ENCODE measurements at places on chromosomes 1 and 21.

DNA sequence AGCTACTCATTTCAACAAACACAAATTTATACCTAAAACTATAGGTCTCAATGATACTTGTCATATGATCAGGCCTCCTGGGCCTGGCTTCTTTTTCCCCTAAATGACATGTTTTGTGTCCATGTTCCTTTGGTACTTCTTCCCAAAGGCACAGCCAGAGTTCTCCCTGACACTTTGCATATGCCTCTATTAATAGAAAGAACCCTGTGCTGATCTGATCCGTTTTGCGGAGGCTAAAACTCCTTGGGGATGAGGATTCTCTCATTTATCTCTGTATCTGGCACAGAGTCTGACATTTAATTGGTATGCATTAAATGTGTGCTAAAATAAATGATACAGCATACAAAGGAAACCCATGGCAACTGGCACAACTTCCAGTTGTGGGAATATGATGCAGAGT, 11.5 kb downstream of the ATPAF1 start:
- DNase-seq: no peak

DNA sequence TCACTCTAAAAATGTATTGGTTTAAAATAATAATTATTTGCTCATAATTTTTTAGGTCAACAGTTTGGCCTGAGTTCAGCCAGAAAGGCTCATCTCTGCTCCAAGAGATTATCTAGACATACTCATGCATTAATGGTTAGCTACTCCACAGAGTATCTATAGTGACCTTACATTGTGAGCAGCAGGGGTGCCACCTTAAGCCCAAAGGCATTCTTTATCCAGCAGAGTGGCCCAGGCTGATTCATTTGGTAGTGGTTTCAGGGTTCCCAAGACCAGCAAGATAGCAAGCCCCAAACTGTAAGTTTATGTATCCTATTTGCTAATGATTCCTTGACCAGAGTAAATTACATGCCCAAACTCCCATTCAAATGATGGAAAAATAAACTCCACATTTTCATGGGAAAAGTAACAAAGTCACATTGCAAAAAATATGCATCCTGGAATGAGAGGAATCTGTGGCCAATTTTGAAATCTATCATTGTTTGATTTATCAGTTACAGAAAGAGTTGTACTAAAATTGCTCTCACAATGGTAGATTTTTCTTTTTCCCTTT, 182.6 kb upstream of the KCNK2 start:
- no peak for DNase-seq

DNA sequence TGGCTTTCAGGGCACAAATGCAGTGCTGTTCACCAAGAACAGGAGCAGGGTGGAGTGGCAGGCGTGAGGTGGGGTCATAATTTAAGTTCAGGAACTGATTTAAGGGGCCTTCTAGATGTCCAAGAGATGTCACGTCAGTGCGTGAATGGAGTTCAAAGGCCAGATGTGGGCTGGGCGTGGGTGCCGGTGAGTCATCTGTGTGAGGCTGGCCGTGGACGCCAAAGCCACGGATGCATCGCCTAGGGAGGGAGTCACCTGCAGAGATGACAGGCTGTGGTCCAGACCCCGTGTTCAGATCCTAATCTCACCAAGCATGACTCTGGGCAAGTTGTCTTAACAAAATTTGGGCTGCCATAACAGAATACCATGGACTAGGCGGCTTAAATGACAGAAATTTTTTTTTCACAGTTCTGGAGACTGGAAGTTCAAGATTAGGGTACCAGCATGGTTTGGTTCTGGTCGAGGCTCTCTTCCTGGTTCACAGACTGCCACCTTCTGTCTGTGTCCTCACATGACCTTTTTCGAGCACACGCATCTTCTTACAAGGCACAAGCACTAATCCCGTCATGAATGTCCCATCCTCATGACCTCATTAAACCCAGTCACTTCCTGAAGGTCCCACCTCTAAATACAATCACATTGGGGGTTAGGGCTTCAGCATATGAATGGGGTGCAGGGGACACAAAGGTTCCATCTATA, 109.6 kb downstream of the PRDM2 start:
- no peak for DNase-seq

DNA sequence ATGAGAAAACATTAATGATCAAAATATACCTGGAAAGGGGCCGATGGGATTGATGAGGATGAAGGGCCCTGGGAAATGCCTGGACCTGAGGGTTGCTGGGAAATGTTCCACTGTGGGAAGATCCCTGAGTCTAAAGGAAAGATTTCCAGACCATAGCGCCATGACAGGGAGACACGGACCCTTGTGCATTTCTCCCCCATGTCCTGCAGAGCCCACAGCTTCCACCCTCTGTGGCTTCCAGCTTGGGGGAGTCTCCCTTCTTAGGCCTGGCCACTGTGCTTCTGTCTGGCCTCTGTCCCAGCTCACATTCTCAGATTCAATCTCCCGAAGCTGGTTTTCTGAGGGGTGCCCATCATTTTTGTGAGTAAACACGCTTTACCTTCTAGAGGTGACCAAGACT, 1.0 kb upstream of the PRAMEF12 start:
- no peak for DNase-seq

GRCh38 chr1:197486946-197487345, 218.9 kb downstream of the CRB1 start:
- no peak for DNase-seq

GRCh38 chr1:234924450-234925355, 203.9 kb downstream of the TOMM20 start:
- no peak for DNase-seq

DNA sequence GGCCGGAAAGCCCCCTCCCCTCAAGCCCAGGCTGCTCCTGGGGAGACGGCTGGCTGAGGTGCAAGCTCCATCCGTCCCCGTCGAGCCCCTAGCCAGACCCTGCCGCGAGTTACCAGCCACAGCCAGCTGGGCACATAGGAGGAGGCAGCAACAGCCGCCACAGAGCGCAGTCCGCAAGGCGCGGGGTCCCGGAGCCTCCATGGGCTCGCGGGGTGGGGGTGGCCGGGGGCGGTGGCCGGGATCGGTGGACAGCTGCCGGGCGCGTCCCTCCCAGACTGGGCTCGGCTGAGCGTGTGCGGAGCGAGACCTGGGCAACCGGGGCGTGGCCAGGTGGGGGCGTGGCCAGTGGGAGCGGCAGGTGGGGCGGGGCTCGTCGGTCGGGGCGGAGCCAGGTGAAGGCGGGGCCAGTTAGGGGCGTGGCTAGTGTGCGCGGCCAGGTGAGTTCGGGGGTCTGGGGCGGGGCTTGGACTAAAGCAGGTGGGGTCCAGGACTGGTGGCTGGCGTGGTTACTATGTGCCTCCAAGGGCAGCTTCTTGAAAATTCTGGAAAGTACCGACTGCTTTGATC, at the start of gene CD164L2:
CD164L2 (minus strand) TSS at position 295 of the 567 bp plus-strand sequence; CDS start at position 201, 94 bp downstream.
- DNase-seq: no peak

DNA sequence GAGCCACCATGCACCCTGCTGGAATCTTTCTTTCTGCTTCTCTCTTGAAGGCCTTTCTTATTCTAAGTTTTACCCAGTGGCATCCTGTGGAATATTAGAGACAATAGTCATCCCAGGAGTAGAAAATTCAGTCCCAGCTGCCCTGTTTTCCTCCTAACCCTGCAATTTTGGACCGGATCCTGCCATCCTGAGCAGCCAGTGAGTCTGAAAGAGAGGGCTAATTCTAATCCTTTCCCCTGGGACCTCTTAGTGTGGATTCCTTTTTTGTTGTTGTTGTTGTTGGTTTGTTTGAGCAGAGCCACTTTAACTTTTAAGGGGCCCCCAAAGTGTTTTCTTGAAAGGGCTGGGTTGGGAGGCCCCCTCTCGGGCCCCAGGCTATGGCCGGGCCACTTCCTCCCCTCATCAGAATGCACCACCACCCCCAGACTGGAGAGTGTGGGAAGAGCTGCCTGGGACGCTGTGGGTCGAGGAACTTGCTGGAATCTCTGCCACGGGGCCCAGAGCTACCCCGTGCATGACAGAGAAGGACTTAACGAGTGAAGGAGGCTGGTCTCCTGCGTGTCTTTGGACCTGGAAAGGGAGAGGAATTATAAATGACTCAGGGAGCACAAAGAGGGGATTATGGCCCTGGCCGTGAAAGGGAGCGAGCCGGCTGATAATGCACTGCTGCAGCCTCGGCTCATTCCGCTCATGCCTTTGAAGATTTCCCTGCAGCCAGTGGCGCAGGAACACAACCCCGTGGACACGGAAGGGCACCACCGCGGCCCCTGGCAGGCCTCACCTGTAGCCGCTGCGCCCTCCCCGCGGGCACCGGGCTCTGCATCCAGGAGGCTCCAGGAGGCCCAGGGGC, 81.0 kb upstream of the AKT3 start:
- DNase-seq: no peak

DNA sequence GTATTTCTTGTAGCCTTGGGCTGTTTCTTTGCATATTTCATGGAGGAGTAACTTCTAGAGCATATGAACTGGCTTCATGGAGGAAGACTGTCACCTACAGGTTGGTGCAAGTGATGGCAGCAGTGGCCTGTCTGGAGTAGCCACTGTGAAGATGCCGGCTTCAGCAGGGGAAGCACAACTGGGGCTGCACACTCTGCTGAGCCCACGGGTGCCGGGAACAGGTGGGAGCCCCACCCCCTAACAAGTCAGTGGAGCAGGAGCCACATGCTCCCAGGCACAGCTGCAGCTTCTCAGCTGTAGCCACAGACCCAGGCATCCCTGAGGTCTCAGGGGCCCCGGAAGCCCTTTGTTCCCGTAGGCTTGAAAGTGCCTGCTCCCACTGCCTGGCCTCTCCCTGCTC, 43.2 kb upstream of the C1orf185 start:
- DNase-seq: no peak

DNA sequence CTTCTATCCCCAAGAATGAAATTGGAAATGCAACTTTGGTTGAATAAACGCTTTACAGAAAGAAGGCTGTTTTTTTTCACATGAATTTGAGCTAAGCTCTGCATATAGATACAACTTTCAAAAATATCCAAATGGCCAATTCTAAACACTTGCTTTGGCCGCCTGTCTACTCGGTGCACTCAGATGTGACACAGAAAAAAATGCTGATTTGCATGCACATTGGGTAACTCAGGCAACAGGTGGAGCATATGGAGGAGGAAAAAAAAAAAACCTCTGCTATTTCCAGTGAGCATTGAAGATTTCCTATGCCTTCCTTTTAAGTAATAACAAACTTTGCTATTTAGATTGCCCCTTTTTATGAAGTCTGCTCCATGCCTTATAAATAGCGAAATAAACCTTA, 262.5 kb downstream of the GRIK1 start:
- DNase-seq: no peak

DNA sequence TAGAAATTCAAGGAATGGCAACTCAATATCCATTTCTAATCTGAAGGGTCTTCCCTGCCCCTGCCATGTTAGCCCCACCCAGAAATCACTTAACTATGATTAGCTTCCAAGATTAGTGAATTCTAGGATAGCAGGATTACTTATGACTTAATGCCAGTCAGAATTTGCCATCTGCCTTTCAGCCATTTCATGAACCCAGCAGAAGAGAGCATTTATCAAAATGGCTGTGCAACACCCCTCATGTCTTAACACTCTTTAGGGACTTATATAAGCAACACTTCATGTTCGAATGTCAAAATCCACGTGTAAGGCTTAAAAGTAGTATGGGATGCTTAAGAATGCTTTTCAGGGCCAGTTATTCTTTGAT, 288.5 kb downstream of the NFIA start:
- no peak for DNase-seq

DNA sequence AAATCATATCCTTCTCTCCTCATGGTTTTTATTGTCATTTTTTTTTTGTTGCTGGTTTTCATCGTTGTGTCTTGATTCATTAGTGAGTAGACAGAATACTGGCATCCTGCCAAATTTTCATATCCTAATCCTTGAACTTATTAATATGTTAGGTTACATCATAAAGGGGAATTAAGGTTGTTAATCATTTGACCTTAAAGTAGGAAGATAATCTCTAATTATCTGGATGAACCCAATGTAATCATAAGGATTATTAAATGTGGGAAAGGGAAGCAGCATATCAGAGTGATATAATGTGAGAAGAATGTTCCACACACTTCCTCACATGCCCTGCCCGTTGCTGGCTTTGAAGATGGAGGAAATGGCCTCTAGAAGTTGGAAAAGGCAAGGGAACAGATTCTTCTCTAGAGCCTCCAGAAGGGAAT, 299.7 kb downstream of the HMCN1 start:
- no peak for DNase-seq

DNA sequence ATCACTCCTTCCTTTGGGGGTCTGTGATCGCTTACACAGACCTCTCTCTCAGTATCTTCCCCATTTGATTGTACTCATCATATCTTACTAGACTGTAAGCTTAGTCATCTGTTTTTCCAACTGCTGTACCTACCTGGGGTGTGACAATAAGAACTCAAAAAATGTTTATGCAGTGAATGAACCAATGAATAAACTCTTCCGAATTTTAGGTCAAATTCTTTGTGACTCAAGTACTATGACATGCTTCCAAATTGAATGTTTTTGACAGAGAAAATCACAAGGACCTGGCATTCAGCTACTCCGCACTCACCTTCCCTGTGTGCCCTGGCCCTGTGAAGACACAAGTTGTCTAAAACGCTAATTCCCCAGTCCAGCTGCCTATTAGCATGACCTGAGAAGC, 42.1 kb downstream of the TMCO4 start:
- DNase-seq: no peak

DNA sequence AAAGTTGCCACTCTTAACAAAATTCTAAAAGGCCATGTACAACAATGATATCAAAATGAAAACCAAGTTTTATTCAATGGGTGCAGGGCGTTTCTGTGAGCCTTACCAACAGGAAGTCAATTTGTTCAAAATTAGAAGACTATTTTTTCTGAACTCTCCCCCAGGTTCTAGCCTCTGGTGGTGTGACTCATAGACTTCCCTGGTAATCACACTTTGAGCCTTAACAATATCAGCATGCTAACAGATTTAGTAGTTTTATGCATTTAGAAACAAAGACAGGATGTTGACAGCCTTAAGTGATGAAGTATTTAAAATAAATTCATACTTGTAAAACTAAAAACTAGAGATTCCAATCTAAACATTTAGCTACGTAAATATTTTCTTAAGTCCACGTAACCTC, 88.4 kb downstream of the LRRC8C start:
- no peak for DNase-seq

- DNase-seq: no peak
Measured at GRCh38 chr1:245825128-245825901, 670.5 kb downstream of the KIF26B start.

DNA sequence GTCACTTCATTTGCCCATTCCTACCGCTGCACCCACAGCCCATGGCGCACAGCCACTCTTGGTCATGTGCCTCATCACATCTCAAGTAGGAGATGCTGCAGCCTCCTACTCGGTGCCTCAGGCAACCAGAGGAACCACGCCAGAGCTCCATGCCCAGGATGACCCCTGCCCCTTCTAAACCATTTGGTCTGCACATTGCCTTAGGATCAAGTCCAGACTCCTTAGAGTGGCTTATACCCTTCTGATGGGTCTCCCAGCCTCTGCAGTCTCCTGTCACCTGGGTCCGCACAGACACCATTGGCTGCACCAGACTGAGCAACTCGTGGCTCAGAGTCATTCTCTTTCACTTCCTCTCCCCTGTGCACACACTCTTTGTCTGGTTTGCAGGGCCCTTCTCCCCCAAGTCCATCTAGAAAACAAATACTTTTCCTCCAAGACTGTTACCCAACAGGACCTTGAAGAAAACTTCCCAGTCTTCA, 2.2 kb upstream of the ADORA3 start:
- DNase-seq: no peak

GRCh38 chr1:224783006-224783651, 146.3 kb upstream of the DNAH14 start:
- DNase-seq: no peak

GRCh38 chr1:228778961-228779360, 43.7 kb downstream of the RHOU start:
- DNase-seq: no peak

- DNase-seq: no peak
Measured at GRCh38 chr1:26218906-26219494, 15.0 kb upstream of the CEP85 start.

GRCh38 chr1:65494671-65495070, 74.2 kb downstream of the LEPR start:
- no peak for DNase-seq
